Smooth muscle cell of the coronary artery (primary cell): ENCODE measurements at places on chromosomes 6 and 20. TPM values are rescaled to one million over a fixed set of nuclear protein-coding genes. Genes with fewer than 3 reads are reported as not detected.

COL12A1 gene
- 72.5 and 122 TPM in 2 replicates for total RNA-seq

AKAP12 gene
- total RNA-seq, result 65.8 and 71.0 TPM in 2 replicates

PRDM1 gene
- total RNA-seq, result 0.15 and 2.2 TPM in 2 replicates

TFAP2A gene
- 0.23 and 1.1 TPM in 2 replicates for total RNA-seq

GRM4 gene
- not detected in 2 replicates for total RNA-seq

SIRPB2 gene
- total RNA-seq, result not detected in 2 replicates

OR2H2 gene
- total RNA-seq, result not detected in 2 replicates

UNC5CL gene
- under 0.01 and 0.12 TPM in 2 replicates for total RNA-seq

C20orf141 gene
- not detected in 2 replicates for total RNA-seq

ADTRP gene
- total RNA-seq, result 2.0 and 10.9 TPM in 2 replicates

SLC17A4 gene
- not detected in 2 replicates for total RNA-seq

SCUBE3 gene
- total RNA-seq, result 1.4 and 2.3 TPM in 2 replicates

SERINC1 gene
- total RNA-seq, result 179 and 402 TPM in 2 replicates

LY6G6F gene
- not detected in 2 replicates for total RNA-seq

PLA2G7 gene
- total RNA-seq, result not detected in 2 replicates

NT5E gene
- 193 and 326 TPM in 2 replicates for total RNA-seq

KCNS1 gene
- 0.23 and 0.70 TPM in 2 replicates for total RNA-seq

PNPLA1 gene
- 0.15 TPM in 1 of 2 replicates, not detected in the other for total RNA-seq

ISM1 gene
- 1.3 TPM in 1 of 2 replicates, not detected in the other for total RNA-seq

LY86 gene
- total RNA-seq, result not detected in 2 replicates

LGSN gene
- total RNA-seq, result not detected in 2 replicates

PTCRA gene
- total RNA-seq, result 0.53 TPM in 1 of 2 replicates, not detected in the other

CLVS2 gene
- not detected in 2 replicates for total RNA-seq

ULBP3 gene
- 5.0 and 5.2 TPM in 2 replicates for total RNA-seq

PACSIN1 gene
- not detected in 2 replicates for total RNA-seq
